ENCODE measurements at places on chromosomes 3 and 15.
A peak's percentile ranks its signal among the peaks of the same experiment; 100 is the strongest.

GRCh38 chr15:64622410-64623260 lies 152.8 kb downstream of the RBPMS2 start:
- DNase-seq = no peak

GRCh38 chr15:77107531-77108355 lies 36.8 kb upstream of the TSPAN3 start:
- peak; percentile 10 for DNase-seq

DNA sequence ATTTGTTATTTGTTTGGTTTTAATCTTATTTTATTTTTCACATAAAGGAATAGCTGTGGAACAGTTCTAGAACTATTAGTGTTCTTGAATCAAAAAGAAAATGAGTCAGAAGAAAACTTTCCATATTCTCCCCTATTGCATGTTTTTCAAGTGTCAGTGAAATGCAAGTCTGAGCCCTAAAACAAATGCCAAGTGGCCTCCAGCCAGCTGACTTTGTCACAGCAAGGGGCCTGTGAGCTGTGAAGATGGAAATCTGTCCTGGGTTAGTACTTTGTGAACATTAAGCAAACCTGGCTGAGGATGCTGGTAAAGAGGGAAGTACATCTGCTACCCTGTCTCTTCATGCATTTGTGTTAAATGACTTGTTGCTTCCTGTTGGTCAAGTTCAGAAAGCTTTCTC lies 14.2 kb downstream of the LRRC49 start:
- DNase-seq = no peak

- no peak for DNase-seq
These were observed 60.9 kb upstream of the ATP11B start for GRCh38 chr3:182732232-182733015.

DNA sequence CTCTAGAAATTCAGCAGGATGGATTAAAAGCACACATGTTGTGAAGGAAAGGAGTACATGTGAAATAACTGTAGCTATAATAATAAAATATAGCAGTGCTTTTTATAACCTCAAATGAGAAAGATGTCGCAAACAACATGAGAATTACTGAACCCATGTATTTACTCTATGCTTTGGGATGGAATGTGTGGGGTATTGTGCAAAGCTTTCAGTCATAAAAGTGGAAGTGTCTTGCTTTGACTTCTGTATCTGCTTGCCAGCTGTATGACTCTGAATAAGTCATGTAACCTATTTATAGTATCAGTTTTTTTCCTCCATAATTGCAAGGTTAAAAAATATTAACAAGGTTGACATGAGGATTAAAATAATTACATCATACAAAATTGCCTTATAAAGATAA lies 519.3 kb upstream of the CADM2 start:
- DNase-seq = no peak

DNA sequence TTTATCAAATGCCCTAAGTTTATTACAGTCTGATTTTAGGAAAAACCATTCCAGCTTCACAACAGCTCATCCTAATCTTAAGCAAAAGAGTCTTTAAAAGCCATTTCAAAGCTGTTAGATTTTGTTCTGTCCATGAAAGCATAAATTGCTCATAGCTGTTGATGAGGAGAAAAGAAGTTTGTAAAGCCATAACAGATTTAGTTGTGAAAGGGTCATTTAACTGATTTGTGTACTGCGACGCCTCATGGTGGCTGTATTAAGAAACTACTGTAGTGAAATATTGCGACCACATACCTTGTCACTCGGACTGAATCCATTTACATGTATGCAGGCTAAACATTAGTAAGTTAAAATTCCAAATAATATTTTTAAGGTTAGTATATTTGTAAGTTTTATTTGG lies 20.9 kb downstream of the BBX start:
- DNase-seq = no peak

DNA sequence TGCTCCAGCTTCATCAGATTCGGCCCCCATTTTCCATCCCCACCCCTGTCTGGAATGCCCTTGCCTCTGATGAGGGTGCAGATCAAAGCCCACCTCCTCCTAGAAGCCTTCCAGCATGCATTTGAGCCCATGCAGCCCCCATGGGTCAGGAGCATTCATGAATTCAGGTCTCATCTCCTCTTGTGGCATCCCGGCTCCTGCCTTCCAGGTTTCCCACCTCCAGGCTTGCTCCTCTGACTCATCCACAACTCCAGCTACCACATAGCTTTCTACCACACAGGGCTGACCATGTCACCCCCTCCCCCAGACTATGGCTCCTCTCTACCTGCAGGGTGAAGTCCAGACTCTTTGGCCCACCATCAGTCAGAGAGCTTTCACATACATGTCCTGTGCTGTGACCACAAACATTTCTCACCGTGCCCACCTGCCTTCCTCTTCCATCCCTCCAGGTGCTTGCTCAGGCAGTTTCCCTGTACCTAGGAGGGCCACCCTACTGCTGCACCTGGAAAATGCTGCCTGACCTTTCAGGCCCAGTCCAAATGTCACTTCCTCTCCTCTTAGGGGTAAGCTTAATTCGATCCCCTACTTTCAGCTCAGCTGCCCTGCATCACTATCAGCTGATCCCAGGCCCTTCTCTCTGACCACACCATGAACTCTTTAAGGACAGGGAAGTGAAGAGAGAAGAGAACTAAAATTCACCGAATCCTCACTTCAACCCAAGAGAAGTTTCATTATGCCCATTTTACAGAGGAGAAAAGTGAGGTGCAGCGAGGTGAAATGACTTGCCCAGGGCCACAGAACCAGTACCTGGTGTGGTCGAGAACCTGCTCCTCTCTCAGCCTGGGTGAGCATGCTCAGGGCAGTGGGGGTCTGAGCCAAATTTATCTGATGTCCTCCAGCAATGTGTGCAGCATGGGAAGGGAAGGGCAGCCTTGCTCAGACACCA lies 13.7 kb upstream of the FGD5 start:
- DNase-seq = no peak

GRCh38 chr3:132857317-132857716 lies 135.1 kb upstream of the NPHP3 start:
- DNase-seq = no peak

GRCh38 chr3:182979103-182979673 lies 1.1 kb downstream of the DCUN1D1 start:
- DNase-seq = no peak

DNA sequence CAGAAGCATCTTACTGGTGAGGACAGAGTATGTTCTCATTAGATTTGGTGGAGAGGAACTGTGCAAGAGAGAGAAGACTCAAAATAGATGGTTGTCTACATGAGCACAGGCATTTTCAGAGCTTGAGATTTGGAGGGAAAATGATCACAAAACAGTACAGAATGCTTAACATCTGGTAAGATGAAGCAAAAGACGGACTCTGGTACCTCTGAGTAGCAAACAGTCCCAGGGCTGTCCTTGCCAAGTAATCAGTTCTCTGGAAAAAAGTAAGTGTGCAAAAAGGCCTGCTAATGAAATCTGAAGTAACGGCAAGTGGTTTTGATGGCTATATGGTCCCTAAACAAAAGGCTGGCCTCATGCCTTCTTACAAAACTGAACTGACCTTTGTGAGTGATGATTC lies 414.2 kb downstream of the CNTN4 start:
- DNase-seq = no peak

- DNase-seq = no peak
These were observed 27.4 kb downstream of the CLK3 start for GRCh38 chr15:74642734-74643664.

GRCh38 chr15:84827246-84827645 lies 10.1 kb downstream of the ALPK3 start:
- no peak for DNase-seq
